Activated CD4-positive, alpha-beta T cell treated with anti-CD3 and anti-CD28 coated beads for 48 hours (primary cell): ENCODE measurements at places on chromosomes 5 and 9.
A peak's percentile ranks its signal among the peaks of the same experiment; 100 is the strongest.

- DNase-seq: no peak
Observed at GRCh38 chr5:150531686-150532085, 23.8 kb downstream of the NDST1 start.

DNA sequence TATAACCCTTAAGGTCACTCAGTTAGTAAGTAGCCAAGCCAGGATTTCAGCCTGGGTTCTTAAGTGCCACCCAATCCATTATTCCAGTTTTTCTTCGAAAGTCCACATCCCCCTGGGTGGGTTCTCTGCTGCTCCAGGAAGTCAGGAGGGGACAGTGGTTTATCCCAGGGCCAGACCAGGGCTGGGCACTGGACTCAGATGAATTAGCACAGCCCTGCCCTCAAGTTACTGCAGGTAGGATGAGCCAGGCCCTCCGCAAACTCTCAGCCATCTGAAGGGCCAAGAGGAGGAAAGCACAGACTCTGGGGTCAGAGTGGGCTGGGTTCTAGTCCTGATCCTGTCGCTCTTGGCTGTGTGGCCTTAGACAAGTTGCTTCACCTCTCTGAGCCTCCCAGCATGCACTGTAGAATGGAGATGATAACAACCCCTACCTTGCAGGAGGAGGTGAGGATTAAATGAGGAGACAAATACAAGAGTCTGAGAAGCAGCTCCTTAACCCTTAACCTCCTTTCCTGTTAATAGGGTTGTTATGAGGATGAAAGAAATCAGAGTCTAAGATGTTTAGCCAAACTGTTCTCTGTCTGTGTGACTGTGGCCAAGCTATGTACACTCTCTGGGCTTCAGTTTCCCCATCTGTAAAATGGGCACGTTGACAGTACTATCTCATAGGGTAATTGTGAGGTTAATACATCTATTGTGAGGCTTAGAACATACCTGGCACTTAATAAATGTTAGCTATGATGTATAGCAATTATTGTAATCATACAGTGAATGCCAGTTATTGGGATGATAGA lies 6.8 kb upstream of the NEURL1B start:
- no peak for DNase-seq

- DNase-seq: no peak
Observed at GRCh38 chr9:107932601-107933000, 443.0 kb upstream of the KLF4 start.

DNA sequence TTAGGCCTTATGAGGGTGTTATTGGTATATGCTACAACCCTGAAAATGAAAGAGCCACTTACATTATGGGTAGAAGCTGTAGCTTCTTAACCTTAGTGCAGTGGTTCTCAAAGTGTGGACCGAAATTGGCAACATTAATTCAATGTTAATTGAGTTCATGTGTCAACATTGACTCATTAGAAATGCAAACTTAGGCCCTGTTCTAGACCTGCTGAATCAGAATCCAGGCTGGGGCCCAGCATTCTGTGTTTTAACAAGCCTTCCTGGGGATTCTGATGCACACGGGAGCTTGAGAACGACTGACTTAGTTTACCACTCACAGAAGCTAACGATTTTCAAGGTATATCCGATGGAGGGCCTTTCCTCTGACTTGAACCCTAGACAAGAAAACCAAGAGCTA lies 7.3 kb downstream of the VLDLR start:
- DNase-seq: no peak

GRCh38 chr5:55220433-55221185 lies 6.5 kb downstream of the MCIDAS start:
- peak; percentile 29 for DNase-seq

GRCh38 chr9:132079391-132080091 lies at the start of gene MED27:
TSS of gene MED27 (minus strand) at chr9:132079867. CDS start at chr9:132079844, 23 bp downstream.
- peak; percentile 96 for DNase-seq

DNA sequence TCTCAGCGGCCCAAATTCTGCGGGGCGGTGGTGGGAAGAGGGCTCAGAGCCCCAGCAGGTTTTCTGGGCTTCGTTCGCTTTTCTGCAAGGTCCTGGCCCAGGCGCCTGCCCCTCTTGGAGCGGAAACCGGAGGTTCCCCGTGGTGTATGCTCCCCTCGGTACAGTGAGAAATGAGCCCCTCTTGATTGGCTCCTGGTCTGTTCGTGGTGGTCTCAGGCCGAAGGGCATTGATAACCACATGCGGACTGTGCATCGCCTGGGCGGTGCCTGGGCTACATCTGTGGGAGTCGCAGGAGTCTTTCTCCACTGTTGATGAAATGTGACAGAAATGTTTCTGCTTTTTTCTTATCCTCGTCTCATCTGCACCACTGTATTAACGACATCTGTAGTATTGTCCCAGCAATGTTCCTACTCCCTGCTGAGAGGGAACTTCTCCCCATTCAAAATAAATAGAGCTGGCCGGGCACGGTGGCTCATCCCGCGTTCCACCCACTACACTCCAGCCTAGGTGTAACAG lies 682 bp downstream of the MAN1B1 start:
- no peak for DNase-seq

DNA sequence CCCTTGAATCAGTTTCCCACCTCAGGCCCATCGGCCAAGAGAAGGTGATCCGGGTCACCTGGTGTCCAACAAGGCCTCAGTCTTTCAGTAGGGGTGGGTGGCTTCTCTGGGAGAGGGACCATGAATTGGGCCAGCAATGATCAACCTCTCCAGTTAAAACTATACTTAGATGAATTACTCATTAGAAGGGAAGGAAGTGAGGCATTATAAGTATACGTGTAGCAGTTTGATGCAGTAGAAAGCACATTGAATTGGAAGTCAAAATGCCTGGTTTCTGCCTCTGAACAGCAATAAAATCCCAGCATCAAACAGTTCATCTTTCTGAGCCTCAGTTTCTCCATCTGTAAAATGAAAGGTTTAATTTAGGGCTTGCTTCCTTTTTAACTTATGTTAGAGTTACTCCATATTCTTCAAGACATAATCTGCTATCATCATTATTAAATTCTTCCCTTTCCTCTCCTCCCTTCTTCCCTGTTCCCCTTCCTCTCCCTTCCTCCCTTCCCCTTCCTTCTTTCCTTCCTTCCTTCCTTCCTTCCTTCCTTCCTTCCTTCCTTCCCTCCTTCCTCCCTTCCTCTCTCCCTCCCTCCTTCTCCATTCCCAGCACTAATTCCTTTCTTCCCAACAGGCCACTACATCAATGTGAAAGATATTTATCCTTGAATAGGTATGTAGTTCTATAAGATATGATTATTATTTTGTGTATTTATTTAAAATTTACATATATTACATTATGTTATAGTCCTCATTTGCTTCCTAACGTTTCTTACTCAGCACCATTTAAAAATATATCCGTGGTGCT lies 18.6 kb upstream of the TMEM174 start:
- no peak for DNase-seq

DNA sequence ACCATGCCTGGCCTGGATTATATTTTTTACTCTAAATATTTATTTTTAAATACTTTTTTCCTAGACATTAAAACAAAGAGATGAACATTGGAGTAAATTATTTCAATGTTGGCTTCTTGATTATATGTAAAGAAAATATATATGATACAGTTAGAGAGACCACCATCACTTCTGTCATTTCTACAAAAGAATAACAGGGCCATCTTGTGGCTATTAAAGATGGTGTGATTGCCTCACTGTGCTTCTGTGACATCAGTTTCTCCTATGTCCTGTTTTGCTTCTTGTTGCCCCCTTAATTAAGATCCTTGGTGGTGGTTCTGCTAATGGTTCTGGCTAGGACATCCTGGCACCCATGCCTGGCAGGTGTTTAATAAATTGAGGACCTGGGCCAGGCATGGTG lies 32.9 kb downstream of the NDFIP1 start:
- DNase-seq: no peak

- no peak for DNase-seq
Observed at GRCh38 chr5:169647566-169647965, 10.5 kb downstream of the DOCK2 start.

DNA sequence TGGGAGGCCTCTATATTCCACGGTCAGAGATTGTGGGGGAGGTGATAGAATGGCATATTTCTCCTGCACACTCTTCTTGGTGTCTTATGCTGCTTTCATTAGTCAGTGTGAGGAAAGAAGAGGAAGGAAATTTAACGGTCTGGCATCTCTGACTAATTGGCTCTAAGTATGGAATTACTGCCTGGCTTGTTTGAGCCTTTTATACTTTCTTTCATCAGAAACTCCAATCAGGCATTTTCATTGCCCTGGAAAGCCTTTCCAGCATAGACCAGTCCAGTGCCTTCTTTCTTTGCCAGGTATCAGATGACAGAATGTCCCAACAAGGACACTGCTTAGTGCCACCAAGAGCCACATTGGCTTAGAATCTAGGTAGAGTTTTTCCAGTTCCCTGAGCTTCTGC lies 30.2 kb downstream of the CYSTM1 start:
- DNase-seq: no peak

- no peak for DNase-seq
Observed at GRCh38 chr9:132062806-132063205, 16.9 kb downstream of the MED27 start.

DNA sequence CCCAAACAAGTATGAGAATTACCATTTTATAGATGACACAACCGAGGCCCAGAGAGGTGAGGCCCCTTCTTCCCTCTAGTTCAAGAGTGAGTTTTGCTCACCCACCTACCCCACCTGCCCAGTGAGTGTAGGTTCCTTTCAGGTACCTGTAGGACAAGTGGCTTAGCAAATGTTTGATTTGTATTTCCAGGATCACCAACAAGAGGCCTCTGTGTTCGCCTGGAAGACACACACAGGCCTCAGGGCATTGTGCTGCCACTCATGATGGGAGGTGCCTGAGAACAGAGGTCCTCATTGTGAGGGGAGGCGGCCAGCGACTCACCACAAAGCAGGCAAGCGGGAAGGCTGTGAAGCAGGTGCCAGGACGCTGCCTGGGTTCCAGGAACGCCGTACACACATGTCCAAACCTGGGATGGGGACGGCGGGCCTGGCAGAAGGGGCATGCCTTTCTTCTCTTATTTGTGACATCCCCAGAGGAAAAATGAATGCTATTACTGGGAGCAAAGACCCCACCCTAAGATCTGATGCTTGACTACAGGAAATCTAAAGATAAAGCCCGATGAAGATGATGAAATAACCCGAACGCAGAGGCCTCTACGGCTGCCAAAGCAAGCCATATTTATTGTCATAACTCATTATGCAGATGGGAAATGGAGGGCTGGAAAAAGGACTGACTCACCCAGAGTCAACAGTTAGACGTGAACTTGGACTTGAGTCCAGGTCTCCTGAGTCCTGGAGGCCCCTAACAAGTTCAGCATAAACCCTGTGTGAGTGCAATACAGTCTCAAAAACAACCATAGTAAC lies 60.2 kb upstream of the SLC25A51 start:
- DNase-seq: no peak

DNA sequence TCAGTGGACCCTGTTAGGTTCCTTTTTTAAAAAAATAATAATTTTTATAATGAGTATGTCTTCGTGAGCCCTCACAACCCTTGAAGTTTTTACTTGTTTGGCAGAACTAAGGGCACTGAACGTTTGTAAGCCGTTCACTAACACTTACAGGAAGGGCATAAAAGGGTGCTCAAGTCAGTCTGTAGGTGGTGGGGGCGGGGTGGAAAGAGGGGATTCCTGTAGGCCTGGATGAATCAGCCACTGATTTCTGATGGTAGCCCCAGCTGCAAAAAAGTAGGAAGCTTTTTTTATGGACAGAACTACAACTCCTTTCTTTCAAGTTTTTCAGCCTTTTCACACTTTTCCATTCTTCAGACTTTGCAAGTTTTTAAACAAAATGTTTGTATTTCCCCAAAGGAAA lies 35.8 kb downstream of the PIK3R1 start:
- DNase-seq: peak; percentile 75

DNA sequence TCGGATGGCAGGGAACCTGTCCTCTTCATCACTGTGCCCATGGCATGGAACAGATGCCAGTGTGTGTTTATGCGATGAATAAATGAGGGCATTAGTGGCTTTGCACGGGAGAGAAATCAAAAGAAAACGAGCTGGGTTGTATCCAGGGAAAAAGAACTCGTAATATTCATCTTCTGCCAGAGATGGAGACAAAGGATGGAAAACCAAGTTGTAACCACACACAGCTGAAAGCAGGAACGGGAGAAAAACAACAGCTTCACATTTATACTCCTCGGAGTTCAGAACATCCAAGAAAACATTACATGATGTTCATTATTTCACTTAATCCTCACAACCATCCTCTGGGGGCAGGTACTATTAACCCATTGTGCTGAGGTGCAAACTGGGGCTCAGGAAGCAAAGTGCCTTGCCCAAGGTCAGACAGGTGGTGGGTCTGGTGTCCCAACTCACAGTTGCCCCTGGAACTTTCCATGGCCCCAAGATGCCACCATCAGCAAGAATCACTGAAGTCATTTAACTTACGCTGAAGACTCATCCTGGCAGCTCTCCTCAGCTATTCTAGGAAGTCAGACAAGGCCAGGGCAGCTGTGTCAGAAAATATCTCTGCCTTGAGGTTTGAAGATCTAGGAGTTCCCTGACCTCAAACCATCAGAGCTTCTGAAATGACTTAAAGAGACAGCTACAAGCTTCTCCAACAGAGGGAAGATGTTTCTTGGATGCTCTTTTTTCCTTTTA lies 250.4 kb downstream of the NSG2 start:
- no peak for DNase-seq

DNA sequence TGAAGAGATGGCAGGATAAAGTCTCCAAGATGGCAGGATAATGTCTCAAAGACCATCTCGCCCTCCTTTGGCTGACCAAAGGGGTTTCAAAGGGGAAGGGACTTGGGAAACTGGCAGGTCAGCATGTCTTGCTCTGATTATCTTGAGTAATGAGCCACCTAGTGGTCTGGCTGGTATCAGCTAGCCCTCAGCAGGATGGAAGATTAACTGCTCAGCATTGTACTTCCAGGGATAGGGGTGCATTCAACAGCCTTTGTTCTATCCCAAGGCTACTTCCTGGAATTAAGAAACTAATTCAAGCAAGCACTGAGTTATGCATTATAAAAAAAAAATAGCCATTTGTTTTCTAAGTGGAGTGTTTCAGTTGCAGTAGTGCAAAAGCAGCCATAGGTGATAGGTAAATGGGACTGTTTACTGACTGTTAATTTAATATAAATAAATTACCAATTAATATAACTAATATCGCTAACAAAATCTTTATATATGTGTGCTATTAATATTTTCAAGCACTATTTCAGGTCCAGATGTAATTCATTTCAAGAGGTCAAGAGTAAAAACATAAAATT lies 555.5 kb downstream of the CDH9 start:
- DNase-seq: no peak

- no peak for DNase-seq
Observed at GRCh38 chr5:95924720-95925377, 36.8 kb downstream of the ELL2 start.

- DNase-seq: peak; percentile 61
Observed at GRCh38 chr5:72611118-72611730, 104.0 kb upstream of the ZNF366 start.

- DNase-seq: no peak
Observed at GRCh38 chr5:59553992-59554391, 339.5 kb downstream of the PDE4D start.

GRCh38 chr5:178466342-178466741 lies 123.9 kb downstream of the COL23A1 start:
- DNase-seq: no peak

GRCh38 chr5:80399526-80400239 lies 8.2 kb upstream of the ZFYVE16 start:
- DNase-seq: no peak

GRCh38 chr5:38166832-38167231 lies 91.5 kb upstream of the EGFLAM start:
- no peak for DNase-seq

GRCh38 chr9:138074516-138074915 lies 196.9 kb downstream of the CACNA1B start:
- DNase-seq: no peak

GRCh38 chr9:17894501-17895160 lies 315.8 kb downstream of the SH3GL2 start:
- no peak for DNase-seq

GRCh38 chr9:128211186-128211980 lies 8.2 kb downstream of the DNM1 start:
- DNase-seq: no peak
